ENCODE measurements at places on chromosomes 2 and 18. TPM values are rescaled to one million over a fixed set of nuclear protein-coding genes. Genes with fewer than 3 reads are reported as not detected.

The CD8A gene
- total RNA-seq: not detected

The NEURL3 gene
- not detected for total RNA-seq

The SLC5A7 gene
- not detected for total RNA-seq

The OLA1 gene
- total RNA-seq: 118 TPM

The SLC16A14 gene
- 0.56 TPM for total RNA-seq

The TM4SF20 gene
- total RNA-seq: under 0.01 TPM

- DNase-seq: no peak
These were observed 544 bp downstream of the LRATD1 start for GRCh38 chr2:14633061-14633460.

DNA sequence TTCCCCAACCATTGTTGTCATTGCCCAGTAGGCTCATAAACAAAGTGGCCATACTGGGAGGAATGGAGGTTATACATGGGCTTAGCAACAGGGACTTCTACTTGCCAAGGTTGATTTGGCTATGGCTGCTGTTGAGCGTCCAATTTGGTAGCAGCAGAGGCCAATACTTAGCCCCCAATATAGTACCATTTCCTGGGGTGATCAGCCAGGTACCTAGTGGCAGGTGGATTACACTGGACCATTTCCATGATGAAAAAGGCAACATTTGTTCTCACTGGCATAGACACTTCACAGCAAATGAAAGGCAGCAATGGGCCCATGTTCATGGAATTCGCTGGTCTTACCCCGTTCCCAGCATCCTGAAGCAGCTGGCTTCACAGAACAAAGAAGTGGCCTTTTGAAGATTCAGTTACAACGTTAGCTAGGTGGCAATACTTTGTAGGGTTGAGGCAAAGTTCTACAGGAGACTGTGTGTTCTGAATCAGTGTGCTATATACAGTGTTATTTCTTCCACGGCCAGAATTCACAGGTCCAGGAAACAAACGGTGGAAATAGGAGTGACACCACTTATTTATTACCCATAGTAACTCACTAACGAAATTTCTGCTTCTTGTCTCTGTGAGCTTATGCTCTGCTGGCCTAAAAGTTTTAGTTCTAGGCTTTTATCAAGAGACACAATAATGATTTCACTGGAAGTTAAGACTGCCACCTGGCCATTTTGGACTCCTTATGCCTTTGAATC lies 37.5 kb downstream of the FBXO11 start:
- DNase-seq: no peak

DNA sequence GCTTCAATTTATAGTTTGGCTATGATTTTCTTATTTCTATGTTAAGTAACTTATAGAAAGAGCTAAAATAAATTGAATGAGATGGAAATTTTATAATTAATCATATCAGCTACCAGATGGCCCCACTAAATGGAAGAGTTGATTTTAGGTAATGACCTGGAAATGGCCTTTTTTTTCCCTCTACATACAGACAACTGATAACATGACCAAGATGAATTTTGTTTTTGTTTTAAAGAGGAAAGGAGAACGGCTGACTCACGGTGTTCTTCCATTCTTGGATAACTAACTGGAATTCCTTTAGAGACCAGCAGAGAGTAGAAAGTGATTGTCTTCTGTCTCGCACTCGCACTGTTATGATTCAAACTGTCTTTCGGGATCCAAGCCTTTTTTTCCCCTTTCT lies 91.0 kb downstream of the TMEM185B start:
- peak; percentile 82 for DNase-seq

DNA sequence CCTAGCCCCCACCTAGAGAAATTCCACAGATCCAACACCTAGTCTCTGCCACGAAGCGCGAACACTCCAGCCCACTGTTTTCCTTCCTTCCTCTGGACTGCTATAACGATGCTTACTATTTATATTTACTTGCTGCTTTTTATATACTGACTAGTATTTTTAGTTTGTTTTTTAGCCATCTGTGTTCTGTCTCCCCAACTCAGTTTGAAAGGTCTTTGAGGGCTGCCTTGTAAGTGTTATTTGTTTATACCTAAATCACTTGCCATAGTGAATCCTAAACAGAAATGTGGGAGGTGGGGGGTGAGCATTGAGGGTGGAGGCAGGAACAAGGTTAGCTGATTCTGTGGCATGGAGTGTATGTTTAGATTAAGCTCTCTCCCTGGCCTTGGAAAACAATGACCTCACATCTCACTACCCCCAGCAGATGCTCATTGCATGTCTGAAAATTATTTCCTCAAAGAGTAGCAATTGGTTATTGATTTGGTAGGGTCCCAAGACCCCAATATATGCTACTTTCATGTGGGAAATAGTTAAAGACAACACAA lies 1.1 kb upstream of the NCKAP5 start:
- DNase-seq: peak; percentile 53

- DNase-seq: no peak
These were observed 279.8 kb downstream of the PTGR3 start for GRCh38 chr18:74929110-74929509.

- no peak for DNase-seq
These were observed 538.8 kb upstream of the SLC39A10 start for GRCh38 chr2:195118276-195118675.

GRCh38 chr2:181894381-181894780 lies 2.9 kb downstream of the ITPRID2 start:
- no peak for DNase-seq

DNA sequence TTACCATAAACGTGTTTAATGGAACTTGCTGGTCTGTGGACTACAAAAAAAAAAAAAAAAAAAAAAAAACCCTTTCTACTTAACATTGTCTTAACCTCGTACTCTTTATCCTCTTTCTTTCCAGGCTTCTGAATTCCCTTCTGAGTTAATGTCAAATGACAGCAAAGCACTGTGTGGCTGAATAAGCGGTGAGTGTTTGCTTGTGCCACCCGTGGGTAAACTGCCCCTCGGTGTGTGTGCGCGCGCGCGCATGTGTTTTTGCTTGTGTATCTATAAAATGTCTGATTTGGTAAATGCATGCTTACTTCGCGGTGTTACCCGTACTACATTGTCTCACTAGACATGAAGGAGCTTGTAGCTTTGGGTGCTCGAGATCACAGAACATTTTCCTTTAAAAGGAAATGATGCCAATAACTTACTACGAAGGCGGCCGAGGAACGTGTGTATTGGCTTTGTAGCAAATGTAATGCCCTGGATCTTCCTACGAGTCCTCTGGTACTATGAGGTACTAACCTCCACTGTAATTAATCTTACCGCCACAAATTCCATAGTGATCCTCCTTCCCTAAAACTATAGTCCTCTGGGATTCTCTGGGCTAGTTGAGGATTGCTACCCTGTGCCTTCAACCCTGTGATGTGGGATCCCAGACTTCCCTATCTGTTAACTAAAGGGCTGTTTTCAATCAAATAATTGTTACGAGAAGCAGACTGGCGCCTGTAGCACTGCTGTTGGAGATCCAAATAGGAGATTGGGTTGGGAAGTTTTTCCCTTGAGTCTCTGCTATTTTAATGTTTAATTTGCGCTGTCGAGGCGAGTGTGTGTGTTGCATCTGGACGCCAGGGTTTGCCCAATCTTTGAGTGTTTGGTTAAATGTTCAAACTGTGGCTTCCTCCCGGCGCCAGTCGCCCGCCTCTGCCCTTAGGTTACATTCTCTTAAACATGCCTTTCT lies 1.1 kb downstream of the ID2 start:
- peak; percentile 55 for DNase-seq

- DNase-seq: no peak
These were observed 72.5 kb downstream of the RMDN2 start for GRCh38 chr2:37997629-37998028.

- DNase-seq: peak; percentile 10
These were observed 679 bp downstream of the TSGA10 start for GRCh38 chr2:99153921-99154604.

DNA sequence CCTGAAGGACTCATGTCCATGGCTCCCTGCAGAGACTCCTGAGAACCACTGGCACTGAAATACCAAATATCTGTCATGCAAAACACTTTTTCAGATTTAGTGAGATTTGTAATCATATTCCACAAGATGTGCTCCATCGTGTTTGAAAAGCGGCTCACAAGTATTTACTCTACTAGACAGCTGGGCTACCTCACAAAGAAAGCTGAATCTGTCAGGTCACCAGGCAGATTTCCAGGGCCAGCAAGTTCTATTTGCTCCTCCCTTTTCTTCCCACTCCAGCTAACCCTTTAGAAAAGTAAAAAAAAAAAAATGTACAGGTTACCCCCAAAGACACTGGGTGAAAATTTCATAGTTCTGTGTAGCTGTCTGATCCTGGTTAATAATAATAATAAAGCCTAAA lies 22.9 kb downstream of the WIPF1 start:
- DNase-seq: peak; percentile 62

- no peak for DNase-seq
These were observed 36.1 kb downstream of the GLI2 start for GRCh38 chr2:120771781-120772208.
